RWPE2 (cell line): ENCODE measurements at places on chromosomes 13 and 19.

- DNase-seq: no peak
Measured at GRCh38 chr19:1650650-1651567, 1.5 kb downstream of the TCF3 start.

DNA sequence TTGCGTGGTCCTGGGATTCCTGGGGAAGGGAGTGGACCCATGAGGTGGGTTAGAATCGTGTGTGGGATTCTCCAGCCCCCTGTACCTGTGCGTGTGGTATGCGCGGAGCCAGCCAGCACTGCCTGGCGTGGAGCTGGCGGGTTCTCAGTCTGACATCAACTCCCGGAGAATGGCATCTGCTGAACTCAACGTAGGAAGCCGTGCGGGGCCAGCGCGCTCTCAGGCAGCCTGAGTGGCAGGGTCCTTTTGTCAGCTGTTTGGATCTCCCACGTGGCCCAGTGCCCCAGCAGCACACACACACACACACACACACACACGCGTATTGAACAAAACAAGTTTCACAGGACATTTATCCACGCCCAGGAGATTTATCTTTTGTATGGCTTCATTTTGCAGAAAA is 28.1 kb downstream of the ATP4B start:
- DNase-seq: peak; percentile 49

GRCh38 chr19:2415281-2415972 is 12.0 kb downstream of the TIMM13 start:
- DNase-seq: peak; percentile 42

- DNase-seq: no peak
Measured at GRCh38 chr19:16161840-16162239, 11.5 kb downstream of the CIB3 start.

DNA sequence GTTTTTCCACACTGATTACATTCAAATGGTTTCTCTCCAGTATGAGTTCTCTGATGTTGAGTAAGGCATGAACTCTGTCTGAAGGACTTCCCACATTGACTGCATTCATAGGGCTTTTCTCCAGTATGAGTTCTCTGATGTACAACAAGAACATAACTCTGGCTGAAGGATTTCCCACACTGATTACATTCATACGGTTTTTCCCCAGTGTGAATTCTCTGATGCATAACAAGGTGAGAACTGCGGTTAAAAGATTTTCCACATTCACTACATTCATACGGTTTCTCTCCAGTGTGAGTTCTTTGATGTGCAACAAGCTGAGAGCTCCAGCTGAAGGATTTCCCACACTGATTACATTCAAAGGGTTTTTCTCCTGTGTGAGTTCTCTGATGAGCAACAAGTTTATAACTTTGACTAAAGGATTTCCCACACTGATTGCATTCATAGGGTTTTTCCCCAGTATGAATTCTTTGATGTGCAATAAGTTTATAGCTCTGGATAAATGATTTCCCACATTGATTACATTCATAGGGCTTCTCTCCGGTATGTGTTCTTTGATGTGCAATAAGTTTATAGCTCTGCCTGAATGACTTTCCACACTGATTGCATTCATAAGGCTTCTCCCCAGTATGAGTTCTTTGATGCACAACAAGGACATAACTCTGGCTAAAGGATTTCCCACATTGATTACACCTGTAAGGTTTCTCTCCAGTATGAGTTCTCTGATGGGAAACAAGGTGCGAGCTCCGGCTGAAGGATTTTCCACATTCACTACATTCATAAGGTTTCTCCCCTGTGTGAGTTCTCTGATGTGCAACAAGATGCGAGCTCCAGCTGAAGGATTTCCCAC is 23.5 kb downstream of the ZNF180 start:
- DNase-seq: no peak

GRCh38 chr13:109668433-109669233 is 117.8 kb downstream of the IRS2 start:
- no peak for DNase-seq
